Stimulated activated CD4-positive, alpha-beta T cell treated with anti-CD3 and anti-CD28 coated beads, Interleukin-4, amount 100 ng/mL, for 48 hours (primary cell): ENCODE measurements at places on chromosomes 4 and X.

DNA sequence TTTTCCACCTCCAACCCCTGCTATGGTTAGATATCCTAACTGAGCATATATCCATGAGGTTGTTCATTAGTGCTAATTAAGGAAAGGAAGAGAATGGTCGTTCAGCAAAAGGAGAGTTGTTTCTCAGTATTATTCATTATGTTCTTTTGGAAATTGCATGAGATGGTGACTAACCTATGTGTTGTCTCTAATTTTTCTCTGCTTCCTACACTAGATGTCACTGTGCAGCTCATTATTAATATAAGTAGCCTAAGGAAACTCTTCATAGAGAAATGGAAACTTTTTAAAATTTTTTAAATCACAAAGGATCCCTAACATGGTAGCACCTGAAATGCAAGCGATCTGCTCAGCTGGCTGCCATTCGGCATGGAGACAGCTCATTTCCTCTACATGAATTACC, 67.7 kb upstream of the FAM9A start:
- no peak for DNase-seq

DNA sequence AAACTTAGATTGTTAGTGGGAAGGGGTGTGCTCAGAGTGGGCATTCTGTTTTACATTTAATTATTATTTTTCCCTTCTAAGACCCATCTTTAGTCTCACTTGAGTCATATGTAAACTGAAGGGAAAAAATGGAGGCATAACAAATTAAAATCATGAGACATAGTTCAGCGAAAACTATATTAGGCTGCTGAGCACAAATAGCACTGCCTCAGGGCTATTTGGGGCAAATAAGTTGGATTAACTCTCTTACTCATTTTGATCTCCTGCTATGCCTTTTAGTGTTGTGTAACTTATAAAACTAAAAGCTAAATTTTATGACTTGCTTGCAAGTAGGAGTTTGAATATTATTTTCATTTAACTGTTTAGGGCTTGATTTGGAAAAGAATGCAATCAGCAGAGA, 1329.2 kb upstream of the PCDH7 start:
- no peak for DNase-seq

DNA sequence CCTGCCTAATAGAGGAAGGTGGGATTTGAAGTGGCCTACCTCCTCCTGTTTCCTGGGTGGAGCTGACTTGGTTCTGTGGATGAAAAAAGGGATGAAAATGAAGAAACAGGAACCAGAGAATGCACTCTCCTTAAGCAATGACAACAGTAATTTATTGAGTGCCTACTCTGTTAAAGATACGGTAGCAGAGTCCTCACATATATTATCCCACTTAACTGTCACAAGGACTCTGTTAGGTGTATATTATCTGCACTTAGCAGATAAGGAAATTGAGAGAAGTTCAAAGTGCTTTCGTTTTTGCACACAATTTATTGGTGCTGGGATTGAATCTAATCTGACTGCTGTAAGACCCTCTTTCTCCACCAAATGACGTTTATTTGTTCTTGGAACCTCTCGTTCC, 301.2 kb downstream of the PACRGL start:
- DNase-seq, result no peak

DNA sequence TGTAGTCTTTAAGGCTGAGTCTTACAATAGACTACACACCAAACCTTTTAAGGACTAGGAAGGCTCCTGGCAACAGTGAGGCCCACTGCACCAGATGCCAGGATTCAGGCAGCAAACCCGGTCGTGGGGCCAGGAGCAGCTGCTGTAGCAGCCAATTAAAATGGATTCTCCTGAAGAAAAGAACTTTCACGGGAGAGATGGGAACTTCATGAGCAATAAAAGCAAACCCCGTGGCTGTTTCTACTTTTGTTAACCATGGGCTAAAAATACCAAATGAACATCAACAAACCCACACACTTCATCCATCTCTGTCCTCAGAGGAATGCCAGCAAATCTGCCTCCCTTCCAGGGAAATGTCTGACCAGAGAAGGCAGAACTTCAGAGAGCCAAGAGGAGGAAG, 101.4 kb downstream of the BTC start:
- DNase-seq, result no peak

- DNase-seq, result no peak
These were observed 12.4 kb upstream of the LONRF3 start for GRCh38 chrX:118961866-118962560.

DNA sequence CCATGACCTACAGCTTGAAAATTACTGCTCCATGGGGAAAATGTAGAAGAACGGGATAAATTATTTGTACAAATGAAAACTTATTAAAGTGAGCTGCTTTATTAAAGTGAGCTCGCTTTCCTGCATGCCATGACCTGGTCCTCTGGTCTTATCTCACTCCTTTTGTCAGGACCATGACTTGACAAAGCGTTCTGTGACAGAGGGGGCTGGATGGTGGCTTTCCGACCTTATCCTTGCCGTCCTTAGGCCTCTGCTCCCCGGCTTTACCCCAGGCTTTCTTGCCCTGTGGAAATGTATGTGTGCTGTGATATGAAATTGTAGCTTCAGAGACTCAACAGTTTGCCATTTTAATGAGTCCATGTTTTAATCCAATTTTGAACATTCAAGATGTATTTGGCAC, 44.0 kb upstream of the FBXW7 start:
- DNase-seq, result no peak

DNA sequence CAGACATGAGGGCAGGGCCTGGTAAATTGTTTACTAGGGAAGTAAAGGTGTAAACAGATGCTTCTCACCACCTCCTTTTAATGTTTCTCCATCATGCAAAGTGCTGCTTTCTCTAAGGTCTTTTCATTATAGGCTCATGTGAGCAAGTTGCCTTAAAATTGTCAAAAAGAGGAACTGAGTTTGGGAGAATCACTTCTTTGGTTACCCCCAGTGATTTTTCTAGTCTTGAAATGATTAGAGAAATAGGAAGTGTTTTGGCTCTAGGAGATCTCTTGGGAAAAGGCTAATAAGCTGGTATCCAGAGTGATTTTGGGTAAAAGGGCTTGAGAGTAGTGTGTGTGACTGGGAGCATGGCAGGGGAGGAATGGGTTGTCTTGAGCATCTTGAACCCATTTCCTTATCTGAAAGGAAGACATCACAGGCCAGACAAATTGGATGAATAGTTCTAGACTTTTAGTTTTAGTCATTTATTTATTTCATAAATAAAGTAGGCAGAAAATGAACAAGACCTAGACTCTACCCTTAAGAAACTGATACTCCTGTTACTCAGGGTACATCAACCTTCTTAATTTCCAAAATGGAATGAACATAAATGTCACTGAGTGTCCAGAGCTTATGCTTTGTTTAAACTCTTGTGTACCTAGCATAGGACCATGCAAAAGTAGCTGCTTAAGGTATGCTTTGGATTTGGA, 14.2 kb downstream of the GRPR start:
- no peak for DNase-seq

DNA sequence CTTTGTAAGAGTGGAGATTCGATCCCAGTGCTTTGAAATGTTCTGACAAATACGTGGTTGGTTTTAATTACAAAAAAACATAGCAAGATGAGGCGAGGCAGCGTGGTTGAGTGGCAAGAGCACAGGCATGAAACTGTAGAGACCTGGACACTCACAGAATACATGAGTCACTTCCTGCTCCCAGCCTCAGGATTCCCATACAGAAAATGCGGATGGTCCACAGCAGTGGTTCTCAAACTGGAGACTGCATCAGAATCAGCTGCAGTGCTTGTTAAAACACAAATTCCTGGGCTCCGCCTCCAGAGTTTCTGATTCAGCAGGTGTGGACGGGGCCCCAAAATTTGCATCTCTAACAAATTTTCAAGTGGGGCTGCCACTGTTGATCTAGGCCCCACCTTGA, 10.1 kb downstream of the OTOP1 start:
- no peak for DNase-seq

DNA sequence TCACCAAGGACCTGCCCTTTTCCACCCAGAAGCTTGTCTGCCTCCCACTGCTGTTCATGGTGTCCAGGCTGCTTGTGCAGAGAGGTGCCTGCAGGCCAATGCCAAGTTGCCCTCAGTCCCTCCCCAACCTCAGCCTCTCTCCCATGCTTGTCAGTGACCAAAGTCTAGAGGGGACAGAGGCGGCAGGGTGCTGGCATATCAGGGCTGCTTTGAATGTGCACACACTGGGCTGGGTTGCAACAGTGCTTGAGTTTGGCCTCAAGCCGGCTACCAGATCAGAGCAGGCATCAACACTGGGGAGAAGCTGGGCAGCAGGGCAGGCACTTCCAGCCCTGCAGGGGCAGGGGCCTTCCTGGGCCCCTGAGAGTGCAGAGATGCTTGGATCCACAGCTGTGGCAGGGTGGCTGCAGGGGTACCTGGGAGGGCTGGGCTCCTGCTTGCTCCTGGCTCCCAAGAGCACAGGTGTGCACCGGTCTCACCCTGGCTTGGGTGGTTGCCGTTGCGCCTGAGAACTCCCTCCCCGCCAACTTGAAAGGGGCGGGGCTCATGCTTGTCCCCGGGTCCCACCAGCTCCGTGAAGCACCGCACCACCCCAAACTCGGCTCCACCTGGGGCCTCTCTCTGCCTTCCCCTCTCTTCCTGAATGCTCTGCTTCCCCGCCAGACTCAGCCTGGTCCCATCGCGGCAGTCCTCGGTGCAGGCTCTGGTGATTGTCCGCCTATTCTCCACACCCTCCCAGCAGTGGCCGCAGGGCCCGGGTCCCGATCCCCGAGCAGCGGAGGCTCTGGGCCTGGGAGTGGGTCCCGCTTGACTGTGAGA, 1681.9 kb upstream of the ADGRL3 start:
- no peak for DNase-seq

GRCh38 chr4:10184501-10184938, 67.9 kb upstream of the WDR1 start:
- DNase-seq, result no peak

- DNase-seq, result no peak
These were observed 5.1 kb upstream of the MCUB start for GRCh38 chr4:109554971-109555370.

GRCh38 chr4:140996766-140997165, 136.5 kb downstream of the RNF150 start:
- no peak for DNase-seq

GRCh38 chr4:155667568-155668511, 1.2 kb downstream of the GUCY1A1 start:
- DNase-seq, result peak; percentile 1

DNA sequence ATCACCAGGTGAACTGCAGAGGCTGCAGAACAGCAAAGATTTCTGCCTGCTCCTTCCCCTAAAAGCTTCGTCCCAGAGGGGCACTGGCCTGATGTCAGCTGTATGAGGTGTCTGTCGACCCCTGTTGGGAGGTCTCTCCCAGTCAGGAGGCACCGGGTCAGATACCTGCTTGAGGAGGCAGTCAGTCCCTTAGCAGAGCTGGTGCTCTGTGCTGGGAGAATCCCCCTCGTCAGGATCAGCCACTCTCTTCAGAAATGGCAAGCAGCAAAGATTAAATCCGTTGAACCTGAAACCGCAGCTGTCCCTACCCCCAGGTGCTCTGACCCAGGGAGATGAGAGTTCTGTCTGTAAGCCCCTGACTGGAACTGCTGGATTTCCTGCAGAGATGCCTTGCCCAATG, 1166.3 kb upstream of the ADGRL3 start:
- DNase-seq, result no peak

DNA sequence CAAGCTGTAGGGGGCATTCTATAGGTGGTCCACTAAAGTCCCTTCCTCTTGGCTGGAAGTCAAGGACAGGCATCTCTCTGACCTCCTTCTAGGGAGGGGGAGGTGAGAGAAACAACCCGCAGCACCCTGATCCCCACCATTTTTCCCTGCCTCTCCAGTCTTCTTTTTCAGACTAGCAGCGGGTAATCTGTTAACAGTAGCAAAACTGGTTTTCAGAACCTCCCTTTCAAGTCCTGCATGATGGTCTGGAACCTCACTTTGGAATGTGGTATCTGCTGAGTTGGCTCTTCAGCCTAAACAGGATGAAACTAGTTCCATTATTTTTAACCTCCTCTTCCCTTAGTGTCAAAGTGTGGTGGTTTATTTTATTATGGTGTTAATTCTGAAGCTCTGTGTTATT, 196.0 kb downstream of the NWD2 start:
- no peak for DNase-seq

GRCh38 chr4:74092957-74093356, 6.0 kb downstream of the CXCL2 start:
- DNase-seq, result no peak

DNA sequence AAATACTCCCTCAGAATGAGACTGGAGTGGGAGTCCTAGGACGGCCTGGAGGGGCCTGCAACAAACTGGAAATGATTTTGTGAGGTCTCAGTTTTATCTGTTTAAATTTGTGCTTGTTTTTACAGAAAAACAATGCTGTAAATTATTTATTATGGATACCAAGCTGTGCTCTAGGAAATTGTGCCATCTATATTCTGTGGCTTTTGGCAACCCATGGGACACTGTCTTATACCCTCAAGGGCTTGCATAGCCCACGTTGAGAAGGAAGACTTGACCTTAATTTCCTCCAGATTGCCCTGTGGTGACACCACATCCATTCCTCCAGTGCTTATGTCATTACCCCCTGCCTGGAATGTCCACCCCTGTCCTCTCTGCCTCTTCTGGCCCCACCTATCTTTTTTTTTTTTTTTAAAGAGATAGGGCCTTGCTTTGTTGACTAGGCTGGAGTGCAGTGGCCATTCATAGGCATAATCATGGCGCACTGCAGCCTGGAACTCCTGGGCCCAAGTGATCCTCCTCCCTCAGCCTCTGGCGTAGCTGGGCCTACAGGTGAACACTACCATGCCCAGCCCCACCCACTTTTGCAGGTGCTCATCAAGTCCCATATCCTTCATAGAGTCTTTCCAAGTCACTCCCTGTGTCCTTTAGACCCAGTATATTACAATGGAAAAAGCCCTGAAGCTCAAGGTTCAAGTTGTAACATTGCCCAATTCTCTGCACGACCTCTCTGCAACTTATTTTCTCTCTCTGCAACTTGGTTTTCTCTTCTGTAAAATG, 77.4 kb downstream of the HPRT1 start:
- DNase-seq, result no peak

GRCh38 chrX:118675966-118676349, 51.4 kb upstream of the IL13RA1 start:
- DNase-seq, result no peak

- no peak for DNase-seq
These were observed 145.4 kb downstream of the FNIP2 start for GRCh38 chr4:158914218-158914617.
